Fibroblast of lung (primary cell): ENCODE measurements at places on chromosomes 3 and 15.
A peak's percentile ranks its signal among the peaks of the same experiment; 100 is the strongest.

DNA sequence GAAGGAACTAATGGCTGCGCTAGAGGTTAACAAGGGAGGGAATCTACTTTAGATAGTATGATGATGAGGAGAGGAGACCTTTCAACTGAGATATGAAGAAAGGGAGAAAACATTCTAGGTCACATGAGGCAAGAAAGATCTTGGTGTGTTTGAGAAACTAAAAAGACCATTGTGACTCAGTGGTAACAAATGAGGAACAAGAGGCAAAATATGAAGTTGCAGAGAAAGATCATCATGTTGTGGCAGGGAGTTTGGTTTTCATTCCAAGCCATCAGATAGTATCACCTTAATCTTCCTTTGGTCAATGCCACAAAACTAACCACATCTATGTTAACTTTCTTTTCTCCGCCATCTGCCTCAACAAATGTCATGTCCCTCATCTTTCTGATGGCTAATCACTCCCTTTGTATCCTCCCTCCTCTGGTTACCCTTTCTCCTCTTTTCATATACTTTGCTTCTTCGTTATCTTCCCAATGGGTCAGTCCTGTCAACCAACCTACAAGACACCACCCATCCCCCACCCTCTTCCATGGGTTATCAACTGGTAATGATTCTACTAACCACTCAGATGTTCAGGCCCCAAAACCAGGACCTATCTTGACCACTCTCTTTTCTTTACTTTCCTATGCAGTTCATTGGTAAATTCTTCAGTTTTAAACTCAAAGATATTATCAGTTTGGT lies 2.4 kb upstream of the PDCD6IP start:
- DNase-seq, result no peak

DNA sequence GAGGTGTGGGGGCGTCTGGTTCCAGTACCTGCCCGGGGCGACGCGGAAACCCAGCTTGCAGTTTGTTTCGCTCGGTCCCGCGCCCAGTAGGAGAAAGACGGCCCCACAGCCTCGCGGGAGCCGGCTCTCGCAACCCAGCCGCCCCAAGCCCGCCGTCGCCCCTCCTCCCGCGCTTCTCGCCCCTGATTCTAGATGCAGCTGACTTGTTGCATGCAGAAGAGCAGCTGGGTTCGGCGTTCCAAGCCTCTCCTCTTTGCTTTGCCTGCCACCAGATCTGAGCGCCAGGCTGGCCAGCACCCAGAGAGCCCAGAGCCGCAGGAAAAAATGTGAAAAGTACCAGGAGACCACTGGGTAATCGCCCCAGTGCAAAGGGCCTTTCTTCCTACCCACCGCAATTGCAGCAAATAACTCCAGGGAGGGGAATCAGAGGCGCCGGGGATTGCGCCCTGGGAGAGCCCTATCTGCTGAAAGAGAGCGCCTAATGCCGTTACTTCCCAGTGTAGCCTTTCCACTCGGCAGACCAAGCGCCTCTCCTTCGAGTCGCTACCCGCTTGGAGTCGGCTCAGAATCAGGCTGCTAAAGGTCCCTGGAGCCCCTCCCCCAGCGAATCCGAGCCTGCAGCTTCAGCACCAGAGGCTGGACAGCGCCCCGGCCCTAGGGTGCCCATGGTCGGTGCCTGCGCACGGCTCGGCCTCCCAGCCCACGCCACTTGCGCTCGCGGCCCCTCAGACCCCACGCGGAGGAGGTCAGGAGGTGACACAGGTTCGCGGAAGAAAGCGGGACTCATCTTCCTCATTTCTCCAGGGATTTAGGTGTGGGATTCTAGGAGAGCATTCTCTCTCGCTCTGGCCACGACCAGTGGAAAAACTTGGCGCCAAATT lies 15.7 kb upstream of the AEN start:
- DNase-seq, result peak; percentile 32

- no peak for DNase-seq
Measured at GRCh38 chr3:48952510-48953118, 34.0 kb downstream of the ARIH2 start.

GRCh38 chr3:35562141-35562540 lies 77.2 kb upstream of the ARPP21 start:
- DNase-seq, result no peak

GRCh38 chr3:54836871-54837270 lies 91.0 kb downstream of the LRTM1 start:
- no peak for DNase-seq

DNA sequence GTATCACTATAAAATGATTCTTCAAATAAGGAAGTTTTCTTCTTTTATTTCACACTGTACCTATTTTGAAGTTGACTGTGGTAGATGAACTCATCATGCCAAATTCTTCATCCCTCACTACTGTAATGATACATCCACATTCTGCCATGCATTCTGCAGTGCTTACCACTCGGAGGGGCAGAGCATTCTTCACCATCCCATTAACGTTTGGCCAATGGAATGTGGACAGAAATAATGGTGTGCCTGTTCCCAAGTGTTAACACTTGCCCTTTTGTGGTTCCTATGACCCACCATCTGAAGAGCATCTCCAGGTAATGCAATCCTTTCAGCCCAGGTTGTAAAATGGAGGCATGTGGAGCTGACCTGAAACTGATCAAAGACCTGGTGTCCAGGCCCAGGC lies 18.6 kb downstream of the GOLIM4 start:
- peak; percentile 62 for DNase-seq

- no peak for DNase-seq
Measured at GRCh38 chr3:108983051-108983450, 29.4 kb upstream of the GUCA1C start.

DNA sequence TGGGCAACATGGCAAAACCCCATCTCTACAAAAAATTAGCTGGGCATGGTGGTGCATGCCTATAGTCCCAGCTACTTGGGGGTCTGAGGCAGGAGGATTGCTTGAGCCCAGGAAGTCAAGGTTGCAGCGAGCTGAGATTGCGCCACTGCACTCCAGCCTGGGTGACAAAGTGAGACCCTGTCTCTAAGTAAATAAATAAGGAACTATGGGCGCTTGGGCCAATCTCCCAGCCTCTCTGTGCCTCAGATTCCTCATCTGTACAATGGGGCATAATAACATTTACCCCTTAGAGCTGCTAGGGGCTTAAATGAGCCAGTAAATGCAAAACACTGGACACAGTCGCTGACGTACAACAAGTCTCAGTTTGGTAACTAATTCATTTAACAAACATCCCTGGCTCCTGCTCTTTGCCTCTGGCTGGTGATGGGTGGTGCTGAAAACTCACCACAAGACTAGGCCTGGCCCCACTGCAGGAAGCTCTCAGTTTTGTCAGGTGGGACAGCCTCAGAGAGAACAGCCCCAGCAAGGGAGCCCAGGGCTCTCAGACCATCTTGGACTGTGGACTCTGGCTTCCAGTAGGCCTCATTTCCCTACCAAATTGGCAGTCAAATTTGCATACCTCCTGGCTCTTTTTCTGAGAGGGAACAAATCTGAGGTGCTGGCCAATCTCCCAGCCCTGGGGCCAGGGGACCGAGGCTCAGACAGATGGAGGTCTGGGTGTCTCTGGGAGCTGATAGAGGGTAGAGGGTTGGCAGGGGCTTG lies 6.4 kb upstream of the TBC1D2B start:
- no peak for DNase-seq

- DNase-seq, result peak; percentile 59
Measured at GRCh38 chr15:74172701-74173379, 670 bp upstream of the ISLR start.

GRCh38 chr3:38232701-38233100 lies 32.9 kb upstream of the SLC22A13 start:
- DNase-seq, result no peak

GRCh38 chr3:168539909-168540308 lies 444.2 kb upstream of the GOLIM4 start:
- DNase-seq, result no peak

- peak; percentile 70 for DNase-seq
Measured at GRCh38 chr3:16508591-16508995, 4.9 kb downstream of the RFTN1 start.

- no peak for DNase-seq
Measured at GRCh38 chr3:131730581-131730980, 227.8 kb upstream of the MRPL3 start.

- peak; percentile 83 for DNase-seq
Measured at GRCh38 chr3:40476478-40477470, at the start of gene ZNF619. Gene ZNF619 (plus strand): TSS chr3:40477122. CDS start chr3:40477980, 858 bp downstream.

DNA sequence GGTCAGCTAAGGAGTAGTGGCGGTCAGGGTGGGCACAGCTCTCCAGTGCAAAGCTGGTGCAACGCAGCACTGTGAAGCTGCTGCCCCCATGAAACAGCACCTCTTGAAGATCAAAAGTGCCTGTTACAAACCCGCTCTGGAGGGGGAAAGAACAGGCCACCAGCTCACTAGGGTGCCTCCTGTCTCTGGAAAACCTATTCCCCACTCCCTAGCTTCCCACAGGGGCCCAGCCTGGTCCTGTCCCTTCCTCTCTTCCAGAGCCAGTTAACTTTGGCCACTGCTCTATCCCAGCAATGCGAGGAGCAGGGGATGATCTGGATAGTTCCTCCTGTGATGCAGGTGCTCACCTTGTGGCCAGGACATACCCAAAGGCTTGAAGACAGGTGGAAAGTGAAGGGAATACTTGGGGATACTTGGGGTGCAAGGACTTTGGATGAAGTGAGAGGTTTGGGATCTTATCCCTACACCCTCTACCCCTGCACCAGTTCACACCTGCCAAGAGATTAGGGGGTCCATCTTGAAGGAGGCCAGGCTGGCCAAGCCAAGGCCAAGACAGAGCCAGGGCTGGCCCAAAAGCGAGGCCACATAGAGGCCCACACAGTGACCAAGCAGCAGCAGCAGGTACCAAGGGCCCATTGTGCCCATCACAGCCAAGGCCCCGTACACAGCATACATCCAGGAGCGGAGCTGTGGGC lies 4.2 kb downstream of the HHATL start:
- no peak for DNase-seq

DNA sequence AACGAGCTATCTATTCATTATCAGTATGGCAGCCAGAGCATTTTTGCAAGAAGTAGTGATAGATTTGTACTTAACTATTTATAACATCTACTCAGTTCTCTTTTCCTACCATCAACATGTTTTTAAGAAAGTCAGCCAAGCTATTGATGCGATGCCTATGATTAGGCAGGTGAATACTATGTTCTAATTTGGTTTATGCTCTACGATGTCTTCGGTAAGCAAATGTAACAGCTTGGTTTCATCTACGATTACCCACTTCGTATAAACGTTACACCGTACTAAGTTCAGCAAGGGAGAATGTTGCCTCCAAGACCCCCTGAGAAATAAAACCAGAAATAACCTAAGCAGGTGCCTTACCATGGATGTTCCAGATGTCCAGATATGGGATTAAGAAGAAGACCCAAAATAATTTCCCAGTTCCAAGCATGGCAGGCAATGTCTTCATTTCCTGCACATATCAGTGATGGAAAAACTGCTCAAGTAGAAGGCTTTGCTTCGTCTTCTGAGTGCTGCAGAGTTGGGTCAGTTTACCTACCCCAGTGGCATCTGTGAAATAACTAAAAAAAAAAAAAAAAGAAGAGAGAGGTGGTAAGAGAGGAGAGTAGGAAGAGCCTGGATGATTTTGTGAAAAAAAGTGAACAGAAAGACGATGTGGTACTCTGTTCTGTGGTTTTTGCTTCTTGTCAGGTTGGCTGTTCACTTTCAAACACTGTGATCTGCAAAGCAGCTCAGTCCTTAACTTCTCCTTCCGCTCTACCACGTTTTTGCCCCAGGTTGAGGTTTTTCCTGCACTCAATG lies at the start of gene BTLA:
Gene BTLA (minus strand): TSS at position 559 of the 798 bp plus-strand sequence. CDS start 114 bp downstream, at position 445.
- DNase-seq, result no peak

DNA sequence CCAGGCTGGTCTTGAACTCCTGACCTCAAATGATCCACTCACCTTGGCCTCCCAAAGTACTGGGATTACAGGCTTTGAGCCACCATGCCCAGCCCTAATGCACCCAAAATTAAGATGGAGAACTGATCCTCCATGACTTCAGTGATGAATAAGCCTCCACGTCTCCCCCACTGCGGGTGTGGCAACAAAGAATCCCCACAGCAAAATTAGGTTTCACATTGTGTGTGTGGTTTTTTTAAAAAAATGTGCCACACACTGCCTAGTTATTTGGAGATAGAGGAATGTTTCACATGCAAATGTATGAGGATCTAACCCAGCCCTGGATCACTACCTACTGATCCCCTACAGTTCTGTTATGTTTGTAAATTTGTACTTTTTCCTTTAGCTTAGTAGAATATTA lies 17.3 kb downstream of the HDAC11 start:
- no peak for DNase-seq

DNA sequence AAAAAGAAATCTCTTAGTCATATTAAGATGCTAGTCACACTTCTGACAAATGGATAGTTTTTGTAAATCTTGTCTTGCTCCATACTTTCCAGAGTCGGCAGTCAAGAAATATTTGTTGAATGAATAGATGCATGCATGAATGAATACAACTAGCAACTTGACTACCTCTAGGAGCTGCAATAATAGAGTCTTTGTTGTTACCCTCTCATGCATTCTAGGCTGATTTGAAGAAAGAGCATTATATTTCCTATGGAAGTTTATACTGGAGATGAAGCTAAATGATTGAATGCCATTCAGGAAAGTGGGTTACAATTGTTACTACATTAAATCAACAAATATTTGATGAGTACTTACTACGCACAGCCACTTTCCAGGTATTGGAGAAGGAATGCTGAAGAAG lies 18.1 kb upstream of the TRAT1 start:
- no peak for DNase-seq

DNA sequence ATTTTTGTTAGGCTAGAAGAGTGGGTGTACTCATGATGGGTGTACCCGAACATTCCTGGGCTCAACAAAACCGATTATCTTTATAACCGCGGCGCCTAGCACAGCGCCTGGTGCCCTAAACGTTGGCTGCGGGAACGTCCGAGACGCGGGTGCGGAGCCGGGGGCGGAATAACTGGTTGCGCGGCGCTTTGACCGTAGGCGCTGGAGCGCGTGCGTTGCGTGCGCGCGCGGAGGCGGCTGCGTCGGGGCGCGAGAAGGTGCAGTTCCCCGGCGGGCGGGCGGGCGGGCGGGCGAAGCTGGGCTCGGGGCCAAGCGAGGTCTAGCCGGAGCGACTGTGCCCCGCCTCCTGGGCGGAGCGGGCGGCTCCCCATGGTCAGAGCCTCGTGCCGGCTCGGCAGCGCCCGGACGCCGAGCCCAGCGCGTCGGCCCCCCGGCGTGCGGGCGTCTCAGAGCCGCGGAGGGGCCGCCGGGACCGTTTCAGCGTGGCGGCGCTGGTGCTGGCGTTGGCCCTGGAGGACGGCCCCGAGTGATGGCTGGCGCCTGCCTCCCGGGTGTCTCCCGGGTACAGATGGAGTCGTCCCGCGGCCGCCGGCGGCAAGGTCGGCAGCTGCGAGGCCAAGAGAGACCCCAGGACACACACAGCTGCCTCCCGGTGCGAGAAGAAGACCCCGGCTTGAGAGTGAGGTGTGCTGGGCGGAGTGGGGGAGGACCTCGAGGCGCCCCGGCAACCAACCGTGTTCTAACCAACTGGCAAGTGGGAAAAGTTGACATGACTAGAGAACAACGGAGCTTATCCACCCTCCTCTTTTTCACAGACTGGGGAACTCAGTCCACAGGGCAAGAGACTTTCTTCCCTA lies at the start of gene PLAAT1:
Gene PLAAT1 (plus strand): TSS at position 373 of the 857 bp plus-strand sequence. CDS start 14,429 bp downstream, outside the sequence.
- peak; percentile 69 for DNase-seq

DNA sequence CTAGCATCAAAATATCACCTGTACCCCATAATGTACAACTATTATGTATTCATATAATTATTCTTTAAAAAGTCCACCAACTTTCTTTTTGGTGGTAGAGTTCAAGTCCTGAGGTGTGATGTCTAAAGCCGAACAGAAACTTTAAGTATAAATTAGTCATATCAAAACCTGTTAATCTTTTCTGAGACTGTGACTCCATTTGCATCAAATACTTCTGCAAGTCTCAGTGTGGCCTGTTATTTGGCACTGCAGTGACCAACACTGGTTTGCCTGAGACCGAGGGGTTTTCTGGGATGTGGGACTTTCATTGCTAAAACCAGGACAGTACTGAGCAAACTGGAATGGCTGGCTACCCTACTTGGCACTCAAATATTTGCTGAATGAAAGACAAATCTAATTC lies 7.3 kb downstream of the NGLY1 start:
- DNase-seq, result no peak

- DNase-seq, result no peak
Measured at GRCh38 chr3:169848741-169849140, 21.0 kb downstream of the LRRC31 start.
